ENCODE measurements at places on chromosomes 16 and 17.
A peak's percentile ranks its signal among the peaks of the same experiment; 100 is the strongest.

GRCh38 chr17:18362698-18363100 lies 651 bp downstream of the SHMT1 start:
- no peaks in the 10 kb centered on the region for H3K27me3 ChIP-seq
- H3K4me1 ChIP-seq, result peaks cover 4% of the 10 kb centered on the region
- DNase-seq, result peak; percentile 70
- H3K4me3 ChIP-seq, result peak overlapping the region; percentile 87

- DNase-seq, result no peak
- H3K4me3 ChIP-seq, result peak overlapping the region; percentile 98
- H3K27ac ChIP-seq, result peak overlapping the region; percentile 4
- H3K36me3 ChIP-seq, result peaks cover 3% of the 10 kb centered on the region
Measured at GRCh38 chr16:1420111-1420539, 422 bp downstream of the UQCC4 start.

GRCh38 chr16:3825103-3825502 lies 55.4 kb downstream of the CREBBP start:
- H3K27me3 ChIP-seq, result no peaks in the 10 kb centered on the region
- peaks cover 40% of the 10 kb centered on the region for H3K4me1 ChIP-seq
- no peak overlapping the region for H3K4me3 ChIP-seq

DNA sequence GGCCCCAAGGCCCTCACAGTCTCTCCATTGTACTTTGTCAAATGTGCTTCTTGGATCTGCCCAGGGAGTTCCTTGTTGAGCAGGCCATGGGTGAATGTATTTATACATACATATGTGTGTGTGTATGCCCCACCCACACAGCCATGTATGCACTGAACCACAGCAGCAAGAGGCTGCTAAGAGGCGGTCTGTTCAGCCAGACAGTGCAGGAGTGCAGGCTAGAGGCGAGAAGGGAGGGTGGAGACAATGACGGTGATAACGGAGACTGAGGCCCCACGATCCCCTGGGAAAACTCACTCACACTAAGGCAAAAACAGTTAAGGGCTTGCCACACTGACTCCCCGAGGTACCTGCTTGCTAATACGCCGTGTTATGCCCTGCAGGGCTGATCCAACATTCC lies 151.0 kb upstream of the CDC42EP4 start:
- no peak overlapping the region for H3K27ac ChIP-seq
- no peaks in the 10 kb centered on the region for H3K27me3 ChIP-seq
- peaks cover 10% of the 10 kb centered on the region for H3K4me1 ChIP-seq

- H3K4me1 ChIP-seq, result no peaks in the 10 kb centered on the region
- H3K4me3 ChIP-seq, result no peak overlapping the region
- DNase-seq, result no peak
- H3K27me3 ChIP-seq, result peaks cover 47% of the 10 kb centered on the region
- no peak overlapping the region for H3K27ac ChIP-seq
Measured at GRCh38 chr17:48310748-48311213, 119.2 kb downstream of the SKAP1 start.

DNA sequence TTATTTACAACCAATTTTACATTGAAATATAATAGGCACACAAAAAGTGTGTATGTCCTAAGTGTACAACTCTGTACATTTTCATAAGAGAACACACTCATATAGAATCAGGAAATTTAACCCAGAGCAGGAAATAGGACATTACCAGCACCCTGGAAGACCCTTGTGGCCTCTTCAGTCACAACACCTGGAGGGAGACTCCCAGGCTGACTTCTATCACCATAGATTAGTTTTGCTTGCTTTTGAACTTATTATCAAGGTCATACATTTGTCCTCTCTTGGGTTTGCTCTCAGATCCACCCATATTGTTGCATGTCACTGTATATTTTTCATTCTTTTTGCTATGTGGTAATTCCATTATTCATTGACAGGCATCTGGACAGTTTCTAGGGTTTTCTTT lies 5.8 kb downstream of the RIPOR1 start:
- DNase-seq, result peak; percentile 21
- H3K27ac ChIP-seq, result no peak overlapping the region
- peaks cover under 1% of the 10 kb centered on the region for H3K36me3 ChIP-seq
- no peaks in the 10 kb centered on the region for H3K27me3 ChIP-seq

DNA sequence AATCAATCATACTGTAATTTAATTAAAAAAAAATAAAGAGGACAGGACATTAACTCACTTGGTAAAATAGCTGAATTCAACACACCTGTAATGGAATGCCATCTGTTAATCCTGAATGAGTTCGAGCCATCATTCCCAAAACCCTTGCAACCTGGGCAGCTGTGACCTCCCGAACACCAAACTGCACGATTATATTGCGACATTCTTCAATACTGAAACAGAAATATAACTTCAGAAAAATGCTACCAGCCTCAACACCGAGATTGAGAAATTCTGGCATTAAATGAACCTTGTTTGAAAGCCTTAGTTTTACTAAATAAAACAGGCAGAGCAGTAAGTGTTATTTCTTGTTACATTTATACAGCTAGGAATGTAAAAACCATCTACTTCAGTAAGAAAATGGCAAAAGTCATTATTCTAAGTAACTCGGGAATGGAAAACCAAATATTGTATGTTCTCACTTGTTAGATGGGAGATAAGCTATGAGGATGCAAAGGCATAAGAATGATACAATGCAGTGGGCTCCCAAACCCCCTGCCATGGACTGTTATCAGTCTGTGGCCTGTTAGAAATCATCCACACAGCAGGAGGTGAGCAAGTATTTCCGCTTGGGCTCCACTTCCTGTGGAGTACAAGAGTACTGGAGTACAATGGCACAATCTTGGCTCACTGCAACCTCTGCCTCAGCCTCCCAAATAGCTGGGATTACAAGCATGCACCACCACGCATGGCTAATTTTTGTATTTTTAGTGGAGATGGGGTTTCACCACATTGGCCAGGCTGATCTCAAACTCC lies 46.5 kb downstream of the CNOT1 start:
- peaks cover 76% of the 10 kb centered on the region for H3K36me3 ChIP-seq
- no peak overlapping the region for H3K27ac ChIP-seq
- no peak overlapping the region for H3K4me3 ChIP-seq
- no peaks in the 10 kb centered on the region for H3K27me3 ChIP-seq

DNA sequence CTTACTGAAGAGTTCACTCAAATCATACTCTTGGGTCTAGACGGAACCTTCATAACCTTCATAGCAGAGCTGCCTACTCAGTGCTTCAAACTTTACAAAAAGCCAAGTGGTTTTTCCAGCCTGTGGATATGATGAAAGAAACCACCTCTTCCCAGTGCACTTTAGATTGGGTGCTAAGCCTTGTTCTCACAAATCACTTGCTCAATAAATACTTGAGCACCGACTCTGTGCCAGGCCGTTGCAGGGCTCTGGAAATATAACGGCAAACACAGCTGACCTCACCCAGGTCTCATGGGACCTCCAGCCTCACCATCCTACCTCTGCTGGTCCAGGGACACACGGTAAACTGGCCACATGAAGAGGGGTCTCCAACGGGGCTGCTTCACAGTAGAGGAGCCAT lies 35.7 kb downstream of the CDRT4 start:
- no peak overlapping the region for H3K27ac ChIP-seq
- no peaks in the 10 kb centered on the region for H3K27me3 ChIP-seq
- H3K4me3 ChIP-seq, result no peak overlapping the region
- DNase-seq, result no peak
- peaks cover 8% of the 10 kb centered on the region for H3K4me1 ChIP-seq

DNA sequence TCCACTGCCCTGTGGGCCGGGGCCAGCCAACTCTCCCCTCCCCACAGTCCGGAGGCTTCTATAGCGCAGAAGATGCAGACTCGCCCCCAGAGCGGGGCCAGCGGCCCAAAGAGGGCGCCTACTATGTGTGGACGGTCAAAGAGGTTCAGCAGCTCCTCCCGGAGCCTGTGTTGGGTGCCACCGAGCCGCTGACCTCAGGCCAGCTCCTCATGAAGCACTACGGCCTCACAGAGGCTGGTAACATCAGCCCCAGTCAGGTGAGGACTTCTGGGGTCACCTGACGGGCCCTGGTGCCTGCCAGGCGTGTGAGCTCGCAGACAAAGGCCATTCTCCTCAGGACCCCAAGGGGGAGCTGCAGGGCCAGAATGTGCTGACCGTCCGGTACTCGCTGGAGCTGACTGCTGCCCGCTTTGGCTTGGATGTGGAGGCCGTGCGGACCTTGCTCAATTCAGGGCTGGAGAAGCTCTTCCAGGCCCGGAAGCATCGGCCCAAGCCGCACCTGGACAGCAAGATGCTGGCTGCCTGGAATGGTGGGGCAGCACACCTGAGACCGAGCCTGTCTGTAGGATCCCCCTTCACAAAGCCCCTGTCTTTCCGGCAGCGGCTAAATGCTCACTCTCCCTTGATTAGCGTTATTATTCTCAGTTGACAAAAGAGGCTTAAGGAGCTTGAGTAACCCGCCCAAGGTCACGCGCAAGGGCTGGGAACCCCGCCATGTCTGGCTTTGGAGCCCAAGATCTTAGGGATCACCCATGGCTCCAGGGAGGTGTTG lies 3.9 kb downstream of the SPATA20 start:
- peaks cover 34% of the 10 kb centered on the region for H3K36me3 ChIP-seq
- no peak overlapping the region for H3K27ac ChIP-seq
- no peaks in the 10 kb centered on the region for H3K4me1 ChIP-seq
- no peaks in the 10 kb centered on the region for H3K27me3 ChIP-seq
- no peak overlapping the region for H3K4me3 ChIP-seq

GRCh38 chr17:80886641-80887573 lies 104.7 kb upstream of the CHMP6 start:
- no peaks in the 10 kb centered on the region for H3K27me3 ChIP-seq
- H3K27ac ChIP-seq, result no peak overlapping the region

Measured in SK-N-SH (cell line).